IMR-90 (cell line): ENCODE measurements at places on chromosomes 12 and 14.

GRCh38 chr12:66763467-66763866 is 84.6 kb upstream of the GRIP1 start:
- H3K4me1 ChIP-seq = no peaks in the 10 kb centered on the region
- H3K27ac ChIP-seq = no peak overlapping the region
- no peaks in the 10 kb centered on the region for H3K27me3 ChIP-seq
- DNase-seq = no peak
- H3K36me3 ChIP-seq = no peaks in the 10 kb centered on the region

DNA sequence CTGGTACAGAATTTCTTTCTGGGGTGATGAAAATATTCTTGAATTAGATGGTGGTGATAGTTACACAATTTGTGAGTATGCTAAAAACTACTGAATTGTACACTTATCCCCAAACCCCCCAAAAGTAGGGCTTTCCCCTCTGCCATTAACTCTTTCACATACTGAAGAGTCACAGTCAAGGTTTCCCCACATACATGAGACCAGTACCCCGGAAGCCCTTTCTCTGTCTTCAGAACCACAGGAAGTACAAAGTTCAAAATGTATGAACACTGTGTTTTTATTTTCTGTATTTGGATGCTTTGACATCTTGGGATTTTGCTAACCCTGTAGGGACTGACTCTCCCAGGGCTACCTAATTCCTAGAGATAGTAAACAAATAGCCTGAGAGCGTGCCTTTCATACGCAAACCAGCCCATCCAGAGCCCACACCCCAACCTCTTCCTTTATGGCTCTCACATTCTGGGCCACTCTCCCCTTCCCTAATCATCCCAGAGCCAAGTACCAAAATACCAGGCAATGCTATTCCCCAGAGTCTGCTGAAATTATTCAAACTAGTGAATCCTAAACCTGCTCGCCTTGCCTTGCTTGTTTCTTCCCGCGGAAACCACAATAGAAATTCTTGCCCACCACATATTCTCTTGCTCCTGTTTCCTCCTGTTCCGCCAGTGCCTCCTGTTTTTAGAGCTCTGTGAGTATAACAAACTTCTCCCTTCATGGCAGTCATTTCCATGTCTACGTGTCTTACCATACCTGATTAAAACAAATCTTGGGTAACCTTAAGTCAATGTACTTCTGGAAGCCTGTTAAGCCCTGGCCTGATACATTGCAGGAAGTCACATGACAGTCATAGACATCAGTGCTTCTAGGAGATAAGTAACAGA is 524.8 kb downstream of the FUT8 start:
- no peaks in the 10 kb centered on the region for H3K4me1 ChIP-seq
- DNase-seq = no peak
- H3K27me3 ChIP-seq = no peaks in the 10 kb centered on the region
- H3K4me3 ChIP-seq = no peak overlapping the region
- no peak overlapping the region for H3K27ac ChIP-seq
- H3K36me3 ChIP-seq = no peaks in the 10 kb centered on the region

- no peak for DNase-seq
- no peak overlapping the region for H3K27ac ChIP-seq
- peaks cover 2% of the 10 kb centered on the region; the same call in 1 of the 2 replicates for H3K27me3 ChIP-seq
- no peaks in the 10 kb centered on the region for H3K4me1 ChIP-seq
- no peaks in the 10 kb centered on the region for H3K36me3 ChIP-seq
Observed at GRCh38 chr14:99360774-99361595, 89.0 kb upstream of the BCL11B start.

GRCh38 chr12:615620-616019 is 47.6 kb downstream of the NINJ2 start:
- no peak overlapping the region for H3K27ac ChIP-seq

- H3K27me3 ChIP-seq = peaks cover 2% of the 10 kb centered on the region
- DNase-seq = no peak
- H3K36me3 ChIP-seq = no peaks in the 10 kb centered on the region
- no peak overlapping the region for H3K27ac ChIP-seq
- H3K4me1 ChIP-seq = no peaks in the 10 kb centered on the region
- H3K4me3 ChIP-seq = no peak overlapping the region
Observed at GRCh38 chr12:13289653-13290289, 93.2 kb downstream of the EMP1 start.

DNA sequence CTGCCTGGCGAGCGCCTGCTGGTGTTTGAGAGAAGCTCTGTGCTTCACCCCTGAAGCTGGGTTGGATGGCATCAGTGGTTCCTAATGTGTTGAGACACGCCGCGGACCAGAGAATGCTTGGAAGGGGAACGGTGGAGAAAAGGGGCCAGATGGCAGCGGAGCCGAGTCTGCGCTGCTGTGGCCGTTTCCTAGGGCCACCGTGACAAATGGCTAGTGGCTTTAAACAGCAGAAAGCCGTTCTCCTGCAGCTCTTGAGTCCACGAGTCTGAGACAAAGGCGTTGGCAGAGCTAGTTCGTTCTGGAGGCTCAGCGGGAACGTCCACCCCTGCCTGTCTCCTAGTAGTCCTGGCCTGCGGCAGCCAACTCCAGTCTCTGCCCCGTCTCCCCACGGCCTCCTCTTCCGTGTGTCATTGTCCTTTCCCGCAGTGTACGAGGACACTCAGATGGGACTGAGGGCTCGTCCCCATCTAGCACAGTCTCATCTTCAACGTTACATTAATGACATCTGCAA is 103.6 kb downstream of the ADGRD1 start:
- DNase-seq = no peak
- no peaks in the 10 kb centered on the region for H3K27me3 ChIP-seq
- H3K4me1 ChIP-seq = no peaks in the 10 kb centered on the region
- H3K27ac ChIP-seq = no peak overlapping the region

DNA sequence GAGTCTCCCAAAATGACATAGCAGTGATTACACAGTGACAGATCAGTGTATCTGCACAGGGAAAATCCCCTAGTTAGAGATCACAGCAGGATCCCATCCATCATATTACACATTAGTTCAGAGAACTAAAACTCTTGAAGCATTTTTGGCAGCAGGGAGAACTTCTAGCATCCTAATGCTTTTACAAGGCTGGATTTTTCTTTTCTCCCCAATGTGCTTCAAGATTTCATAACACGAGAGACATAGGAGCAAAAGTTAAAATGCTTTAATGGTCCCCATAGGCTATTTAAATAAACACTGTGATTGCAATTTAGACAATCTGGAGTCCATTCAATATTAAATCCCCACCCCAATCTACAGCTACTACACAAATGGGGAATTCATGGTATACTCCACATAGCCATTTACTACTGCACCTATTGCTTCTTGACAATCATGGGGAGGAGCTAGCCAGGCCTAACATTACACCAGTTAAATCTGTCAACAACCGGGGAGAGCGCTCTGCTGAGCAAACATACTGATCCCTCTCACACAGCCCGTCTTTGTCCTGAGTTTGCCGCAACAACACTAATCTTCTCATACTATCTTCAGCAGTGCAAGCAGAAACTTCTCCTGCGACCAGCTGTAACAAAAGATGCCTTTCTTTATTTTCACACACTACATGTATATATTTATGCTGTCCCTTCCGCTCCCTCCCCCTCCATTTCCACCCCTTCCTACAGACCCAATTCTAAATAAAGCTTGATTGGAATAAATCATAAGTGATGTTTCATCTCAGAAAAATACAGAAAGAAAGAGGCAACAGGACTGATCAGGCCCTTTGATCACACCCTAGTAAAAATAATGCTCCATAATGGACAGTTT is 120.3 kb upstream of the SOX5 start:
- H3K36me3 ChIP-seq = no peaks in the 10 kb centered on the region
- H3K27ac ChIP-seq = no peak overlapping the region
- H3K4me3 ChIP-seq = no peak overlapping the region
- H3K27me3 ChIP-seq = no peaks in the 10 kb centered on the region

DNA sequence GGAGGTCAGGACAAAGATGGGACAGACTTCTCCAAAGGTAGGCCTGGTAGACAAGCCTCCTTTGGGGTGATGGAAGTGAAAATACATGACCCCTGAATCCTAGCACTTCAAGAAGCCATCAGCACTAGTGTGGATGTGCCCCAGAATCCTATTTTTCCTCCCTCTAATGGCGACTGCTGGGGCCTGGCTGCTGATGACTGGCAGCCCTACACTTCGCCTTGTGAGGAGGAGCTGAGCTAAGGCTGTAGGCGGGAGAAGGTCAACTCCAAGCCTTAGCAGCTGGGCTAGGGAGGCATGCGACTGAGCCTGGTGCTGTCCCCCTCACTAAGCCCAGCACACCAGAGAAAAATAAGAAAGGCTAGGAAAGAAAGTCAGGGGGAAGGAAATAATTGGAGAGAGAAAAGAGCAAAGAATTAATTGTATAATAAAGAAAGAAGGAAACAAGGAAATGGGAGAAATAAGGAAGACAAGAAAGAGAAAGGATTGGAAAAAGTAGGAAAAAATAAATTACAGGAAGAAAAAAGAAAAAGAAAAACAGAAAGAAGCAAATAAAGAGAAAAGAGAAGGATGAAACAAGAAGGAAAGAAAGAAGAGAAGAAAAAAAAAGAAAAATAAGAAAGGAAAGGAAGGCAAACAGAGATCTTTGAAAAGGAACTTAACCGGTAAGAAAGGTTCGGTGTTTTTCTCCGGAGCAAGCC is 4.7 kb upstream of the HOXC10 start:
- no peaks in the 10 kb centered on the region for H3K36me3 ChIP-seq
- no peak overlapping the region for H3K27ac ChIP-seq

DNA sequence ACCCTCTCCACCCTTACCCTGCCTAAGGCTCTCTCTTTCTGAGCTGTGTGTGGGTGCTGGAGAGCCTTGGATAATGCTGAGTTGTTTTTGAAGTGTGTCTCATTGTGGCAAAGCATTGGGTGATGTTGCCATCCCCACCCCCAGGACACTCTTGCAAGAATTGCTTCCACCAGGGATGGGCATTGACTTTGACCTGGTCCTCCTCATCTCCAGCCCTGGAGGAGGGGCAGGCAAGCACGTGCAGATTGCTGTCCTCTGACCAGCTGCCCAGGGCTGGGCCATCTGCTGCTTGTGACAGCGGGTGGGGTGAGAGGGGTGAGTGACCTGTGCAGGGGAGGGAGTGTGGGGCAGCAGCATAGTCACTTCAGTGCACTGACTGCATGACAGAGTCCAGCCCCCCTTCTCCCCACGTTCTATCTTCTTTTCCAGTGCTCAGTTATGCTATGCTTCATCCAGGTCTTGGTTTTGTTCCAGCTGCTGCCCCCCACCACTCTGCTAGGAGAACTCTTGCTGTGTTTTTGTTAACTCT is 26.2 kb downstream of the SUSD6 start:
- no peaks in the 10 kb centered on the region for H3K36me3 ChIP-seq
- H3K4me3 ChIP-seq = no peak overlapping the region
- peaks cover 40% of the 10 kb centered on the region for H3K4me1 ChIP-seq
